GM20000 (cell line): ENCODE measurements at places on chromosomes 12 and 14.
A peak's percentile ranks its signal among the peaks of the same experiment; 100 is the strongest.

- no peak for DNase-seq
Measured at GRCh38 chr12:6551063-6551461, 4.8 kb downstream of the IFFO1 start.

DNA sequence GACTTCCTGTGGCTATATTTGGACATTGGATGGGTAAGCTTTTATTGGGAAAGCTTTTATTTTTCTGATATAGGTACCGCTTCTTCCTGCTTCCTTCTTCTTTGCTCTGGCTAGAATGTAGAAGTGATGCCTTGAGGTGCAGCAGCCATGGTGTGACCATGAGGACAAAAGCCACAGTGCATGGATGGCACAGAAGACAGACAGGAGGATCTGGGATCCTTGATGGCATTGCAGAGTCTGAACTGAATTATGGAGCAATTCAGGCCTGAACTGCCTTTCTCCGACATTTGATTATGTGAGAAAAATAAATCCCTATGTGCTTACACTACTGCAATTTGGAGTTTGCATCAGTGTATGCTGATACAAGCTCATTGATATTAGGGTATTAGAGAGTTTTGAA lies 191.3 kb upstream of the CRY1 start:
- DNase-seq = no peak

DNA sequence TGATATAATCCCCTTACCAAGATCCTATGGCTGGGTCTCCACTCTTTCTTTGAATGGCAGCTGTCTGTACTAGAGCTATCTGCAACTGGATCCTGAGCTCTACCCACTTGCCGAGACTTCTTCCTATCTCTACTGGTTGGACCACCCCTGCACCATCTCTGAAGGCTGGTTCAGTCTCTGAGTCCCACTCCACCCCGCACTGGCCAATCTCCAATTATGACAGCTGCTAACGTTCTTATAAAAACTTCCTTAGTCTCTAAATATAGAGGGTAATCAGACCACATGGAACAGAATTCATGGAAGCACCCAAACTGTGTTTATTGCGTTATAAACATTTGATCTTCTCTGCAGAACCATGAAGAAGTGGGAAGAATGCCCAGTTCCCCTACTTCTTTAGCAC lies 186.6 kb upstream of the EEA1 start:
- no peak for DNase-seq

- DNase-seq = no peak
Measured at GRCh38 chr14:74965486-74966153, 10.2 kb upstream of the PGF start.

DNA sequence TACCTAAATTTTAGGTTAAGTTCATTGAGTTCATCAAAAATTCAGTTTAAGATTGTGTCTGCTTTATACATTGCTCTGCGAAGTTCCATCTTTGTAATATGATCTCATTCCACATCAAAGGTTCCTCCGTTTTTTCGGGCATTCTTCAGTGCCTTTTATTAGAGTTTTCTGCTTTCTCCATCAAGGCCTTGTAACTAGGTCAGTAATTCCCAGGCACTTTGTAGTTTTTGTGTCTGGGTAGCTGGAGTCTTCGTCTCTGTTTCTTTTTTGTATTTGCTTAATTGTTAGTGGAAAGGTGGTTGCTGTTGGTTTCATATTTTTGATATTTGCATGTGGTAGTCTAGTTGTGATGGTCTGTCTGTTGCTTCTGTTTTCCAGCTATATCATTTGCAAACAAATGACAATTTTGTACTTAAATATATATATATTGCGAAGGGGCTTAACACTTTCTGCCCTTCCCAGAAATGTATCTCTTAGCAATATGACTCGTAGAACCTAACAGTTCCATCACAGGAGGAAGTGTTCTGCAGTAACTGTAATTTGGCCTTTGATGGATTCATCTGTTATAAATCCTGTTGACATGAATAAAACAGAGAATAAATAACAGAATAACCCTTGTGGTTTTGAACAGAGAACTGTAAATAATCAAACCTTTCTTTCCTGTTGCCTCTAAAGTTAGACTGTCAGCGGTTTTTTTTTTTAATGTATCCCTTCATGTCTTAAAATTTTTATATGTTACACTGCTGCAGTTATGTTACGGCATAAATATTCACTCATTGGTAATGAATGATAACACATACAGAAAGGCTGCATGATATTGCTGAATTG lies 88.4 kb upstream of the DYNC1H1 start:
- DNase-seq = no peak

- DNase-seq = no peak
Measured at GRCh38 chr12:42039176-42039575, 105.5 kb downstream of the GXYLT1 start.

DNA sequence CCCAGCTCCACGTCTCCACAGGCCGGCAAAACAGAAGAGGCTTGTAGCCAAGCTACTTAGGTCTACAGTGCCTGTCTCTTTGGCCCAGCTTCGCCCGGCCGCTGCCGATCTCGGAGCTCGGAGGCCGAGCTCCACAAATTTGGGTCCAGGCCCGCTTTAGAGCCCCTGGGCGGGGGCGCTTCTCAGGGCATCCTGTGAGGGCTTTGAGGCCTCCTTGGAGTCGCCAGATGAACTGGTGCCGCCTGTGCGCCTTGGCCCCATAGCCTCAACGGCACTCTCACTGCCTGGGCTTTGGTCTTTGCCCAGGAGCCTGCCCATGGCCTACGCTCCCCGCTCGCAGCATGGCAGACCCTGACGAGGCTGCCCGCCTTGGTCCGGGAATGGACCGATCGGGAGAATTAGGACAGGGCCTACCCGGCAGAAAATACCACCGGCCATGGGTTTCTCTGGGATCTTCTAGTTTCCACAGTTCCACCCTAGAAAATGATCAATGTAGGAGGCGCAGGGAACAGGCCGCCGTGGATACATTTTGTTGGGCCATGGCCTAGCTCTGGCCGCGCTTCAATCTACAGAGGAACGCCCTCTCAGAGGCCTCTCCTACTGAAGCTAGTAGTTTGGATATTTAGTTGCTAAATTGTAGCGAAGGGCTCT lies 953 bp upstream of the NKX2-8 start:
- DNase-seq = peak; percentile 21

GRCh38 chr12:47785887-47786661 lies 13.0 kb downstream of the SLC48A1 start:
- DNase-seq = no peak

- DNase-seq = no peak
Measured at GRCh38 chr12:96883571-96883970, 23.5 kb upstream of the NEDD1 start.

DNA sequence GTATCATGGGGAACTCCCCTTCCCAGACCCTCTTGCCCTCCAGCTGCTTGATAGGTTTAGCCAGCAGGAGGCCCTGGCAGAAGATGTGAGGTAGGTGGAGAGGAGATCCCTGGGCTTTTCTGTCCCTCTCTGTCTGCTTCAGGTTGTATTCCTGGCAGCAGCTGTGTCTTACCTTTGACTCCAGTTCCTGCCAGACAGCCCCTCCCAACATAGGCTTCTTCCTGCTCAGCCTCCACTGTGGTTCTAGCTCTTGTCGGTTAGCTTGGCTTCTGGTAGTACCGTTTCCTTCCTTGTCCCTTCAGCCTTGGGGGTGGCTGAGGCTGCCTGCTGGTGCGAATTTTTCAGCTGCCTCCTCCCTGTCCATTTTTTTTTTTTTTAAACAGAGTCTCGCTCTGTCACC lies 215.7 kb upstream of the CRY1 start:
- DNase-seq = no peak

DNA sequence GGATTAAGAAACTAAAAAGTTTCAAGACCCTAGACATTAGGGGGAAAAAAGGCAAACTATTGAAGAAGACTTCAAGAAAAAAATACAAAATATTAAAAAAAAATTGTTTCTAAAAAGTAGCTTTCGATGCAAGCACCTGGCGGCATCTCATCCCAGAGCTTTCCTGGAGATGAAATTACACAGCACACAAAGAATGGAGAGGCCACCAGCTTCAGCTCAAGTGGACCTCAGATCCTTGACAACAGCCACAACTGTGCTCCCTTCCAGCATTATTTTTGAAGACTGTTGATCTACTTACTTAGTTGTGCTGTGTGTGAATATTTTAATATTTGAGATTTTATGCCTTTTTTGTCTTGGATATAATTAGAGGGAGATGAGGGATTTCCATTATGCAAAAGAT lies 479.0 kb downstream of the GLT1D1 start:
- no peak for DNase-seq
